GM04503 (cell line): ENCODE measurements at places on chromosomes 1 and 21.

DNA sequence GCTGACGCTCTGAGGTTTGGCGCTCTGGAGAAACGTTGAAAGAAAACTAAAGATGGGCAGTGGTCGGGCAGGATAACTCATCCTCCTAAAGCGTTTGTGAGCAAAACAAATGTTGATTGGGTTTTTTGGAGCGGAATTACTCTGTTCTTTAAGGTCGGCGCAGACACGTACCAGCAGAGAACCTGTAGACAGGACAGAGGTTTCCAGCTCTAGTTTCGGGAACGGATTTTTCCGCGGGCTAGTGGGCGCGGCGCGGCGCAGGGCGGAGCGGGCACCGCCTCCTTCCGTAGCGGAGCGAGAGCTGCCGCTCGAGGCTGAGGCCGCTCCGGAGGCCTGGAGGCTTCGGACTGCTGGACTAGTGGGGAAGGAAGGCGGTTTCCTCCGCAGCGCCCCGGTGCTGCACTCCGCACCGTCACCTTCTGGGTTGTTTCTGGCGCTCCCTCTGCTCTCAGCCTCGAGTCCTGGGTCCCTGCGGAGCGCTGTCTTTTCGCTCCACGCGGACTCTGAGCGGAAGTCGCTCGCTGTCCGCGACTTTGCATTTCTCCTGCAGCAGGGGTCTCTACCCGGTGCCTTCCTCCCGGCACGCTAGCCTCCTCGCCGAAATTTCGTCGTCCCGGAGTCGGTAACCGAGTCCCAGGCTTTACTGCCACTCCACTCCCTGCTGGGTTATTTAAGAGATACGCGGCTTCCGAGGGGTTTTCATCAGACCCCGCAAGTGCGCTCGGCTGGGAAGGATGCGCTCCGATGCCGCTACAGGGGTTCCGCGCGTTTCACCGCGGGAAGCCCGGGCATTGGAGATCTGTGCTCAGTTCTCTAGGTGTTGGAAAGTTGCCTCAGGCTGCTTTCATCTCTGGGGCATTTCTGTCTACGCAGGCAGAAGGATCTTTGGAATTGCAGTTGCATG, 7.0 kb downstream of the FOXD2 start:
- DNase-seq: no peak

- no peak for DNase-seq
Measured at GRCh38 chr1:63928186-63929105, 154.6 kb downstream of the ROR1 start.

- no peak for DNase-seq
Measured at GRCh38 chr1:187415065-187415464, 586.3 kb downstream of the PLA2G4A start.

- no peak for DNase-seq
Measured at GRCh38 chr1:116504308-116505156, 66.3 kb downstream of the CD58 start.

- peak; percentile 95 for DNase-seq
Measured at GRCh38 chr1:94698759-94699502, 121.2 kb upstream of the SLC44A3 start.

GRCh38 chr1:3188150-3188971, 119.4 kb downstream of the PRDM16 start:
- no peak for DNase-seq

- DNase-seq: no peak
Measured at GRCh38 chr1:230099465-230099864, 32.4 kb downstream of the GALNT2 start.
